ENCODE measurements at places on chromosomes 2 and 18. TPM values are rescaled to one million over a fixed set of nuclear protein-coding genes. Genes with fewer than 3 reads are reported as not detected.
A peak's percentile ranks its signal among the peaks of the same experiment; 100 is the strongest.

Gene DAW1
- 5.2 TPM for total RNA-seq

Gene ARHGEF33
- not detected for total RNA-seq

Gene SCN2A
- total RNA-seq = 0.83 TPM

Gene PROKR1
- total RNA-seq = not detected

- no peak for DNase-seq
Measured at GRCh38 chr2:35301369-35301768, 1054.2 kb upstream of the CRIM1 start.

GRCh38 chr2:74493546-74493945, 5.9 kb downstream of the LBX2 start:
- no peak for DNase-seq

GRCh38 chr18:3610813-3611212, 160.8 kb downstream of the TGIF1 start:
- no peak for DNase-seq

GRCh38 chr18:33720133-33720532, 142.1 kb downstream of the ASXL3 start:
- no peak for DNase-seq

DNA sequence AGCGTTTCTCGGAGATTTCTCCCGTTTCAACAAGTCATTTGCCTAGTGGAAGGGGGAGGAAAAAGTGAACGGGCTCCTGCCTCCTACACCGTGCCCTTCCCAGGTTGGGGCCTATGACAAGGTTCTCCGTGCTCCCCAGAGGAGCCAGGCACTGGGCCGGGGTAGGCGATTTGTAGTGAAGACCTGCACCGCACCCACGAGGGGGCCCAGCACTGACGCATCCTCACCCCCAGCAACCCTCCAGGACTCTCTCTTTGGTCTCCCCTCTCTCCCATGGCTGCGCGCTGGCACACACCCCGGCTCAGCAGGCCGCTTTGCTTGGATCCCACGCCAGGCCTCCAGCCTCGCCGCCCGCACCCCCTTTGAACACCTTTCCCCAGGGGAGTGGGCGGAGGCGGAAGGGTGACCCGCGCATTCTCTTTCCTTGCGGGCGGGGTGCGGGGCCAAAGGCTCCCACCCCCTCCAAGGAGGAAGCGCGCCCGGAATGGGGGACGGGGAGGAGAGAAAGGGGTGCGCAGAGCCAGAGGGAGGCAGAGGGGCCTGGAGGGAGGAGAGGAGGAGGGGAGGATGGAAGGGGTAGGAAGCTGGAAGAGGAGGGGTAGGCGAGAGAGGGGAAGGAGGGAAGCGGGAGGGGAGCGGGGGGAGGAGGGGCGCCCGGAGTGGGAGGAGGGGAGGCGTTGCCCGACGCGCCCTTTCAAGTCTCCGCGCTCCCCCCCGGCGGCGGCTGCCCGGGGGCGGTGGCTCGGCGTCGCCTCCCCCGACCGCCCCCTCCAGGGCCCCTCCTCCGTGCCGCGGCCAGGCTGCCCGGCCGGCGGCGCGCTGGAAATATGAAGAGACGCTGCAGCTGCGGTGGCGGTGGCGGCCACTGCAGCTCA, at the start of gene APCDD1:
Gene APCDD1, plus strand, starts transcription at position 830 of the 875 bp plus-strand sequence. CDS start 347 bp downstream, outside the sequence.
- DNase-seq = peak; percentile 40

- no peak for DNase-seq
Measured at GRCh38 chr2:130936451-130936850, 99.7 kb downstream of the ARHGEF4 start.

DNA sequence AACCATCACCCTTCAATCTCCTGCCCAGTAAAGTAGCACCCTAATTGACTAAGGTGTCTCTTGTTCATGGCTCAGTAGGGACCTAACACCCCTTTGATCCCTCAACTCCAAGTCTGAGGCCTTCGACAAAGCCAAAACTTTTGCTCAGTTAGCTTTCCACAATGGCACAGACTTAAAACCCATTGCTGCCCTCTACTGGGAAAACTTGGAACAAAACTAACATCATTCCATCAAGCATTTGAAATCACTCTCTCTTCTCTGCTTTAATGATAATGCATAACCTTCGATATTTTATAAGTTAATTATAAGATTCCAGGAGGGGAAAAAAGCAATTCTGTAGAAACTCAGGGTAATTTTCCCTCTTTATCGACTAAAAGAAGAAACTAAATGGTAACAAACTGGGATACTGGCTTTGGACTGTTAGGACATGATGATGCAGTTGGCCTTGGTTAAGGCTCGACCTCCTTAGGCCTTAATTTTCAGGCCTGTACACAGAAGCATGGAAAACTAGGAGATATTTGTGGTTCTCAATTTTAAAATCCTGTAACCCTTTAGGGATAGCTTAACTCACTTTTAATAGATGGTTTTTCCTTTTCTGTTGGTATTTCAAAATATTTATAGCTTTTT, 127.8 kb downstream of the STK39 start:
- DNase-seq = peak; percentile 37

DNA sequence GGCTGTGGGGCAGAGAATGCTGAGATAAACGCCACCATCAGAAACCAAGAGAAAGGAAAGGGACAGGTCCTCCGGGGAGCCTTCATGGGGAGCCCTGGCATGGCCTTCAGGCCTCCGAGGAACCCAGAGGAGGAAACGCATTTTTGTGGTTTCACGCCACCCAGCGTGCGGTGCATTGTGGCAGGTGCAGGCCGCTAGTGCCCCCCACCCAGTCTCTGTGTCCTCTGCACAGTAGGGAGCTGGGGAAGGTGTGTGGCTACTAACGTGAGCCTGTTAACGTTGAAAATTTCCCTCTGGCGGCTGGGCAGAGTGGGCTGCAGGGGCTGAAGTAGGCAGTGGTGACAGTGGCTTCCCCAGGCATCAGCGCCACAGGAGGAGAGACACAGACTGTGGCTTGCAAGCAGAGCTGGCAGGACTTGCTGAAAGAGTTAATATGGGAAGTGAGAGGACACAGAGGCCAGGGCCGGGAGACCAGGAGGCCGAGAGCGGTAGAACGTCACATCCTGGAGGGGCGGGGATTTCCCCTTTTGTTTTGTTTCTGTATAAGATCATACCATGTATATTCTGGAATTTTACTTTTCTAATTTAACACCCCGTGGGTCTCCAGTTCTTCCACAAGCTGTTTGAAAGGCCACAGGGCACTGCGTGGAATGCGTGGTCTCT, 166.9 kb downstream of the GBX2 start:
- DNase-seq = no peak
